Vagina (tissue), 2 donors: ENCODE measurements at places on chromosomes 4 and X. TPM values are rescaled to one million over a fixed set of nuclear protein-coding genes. Genes with fewer than 3 reads are reported as not detected.

KIT gene
- total RNA-seq: 16.7 TPM

GRCh38 chr4:82710197-82710929 is 88.2 kb downstream of the SCD5 start:
- peaks cover 27% of the 10 kb centered on the region for H3K4me1 ChIP-seq
- DNase-seq: no peak
- H3K4me3 ChIP-seq: no peak overlapping the region
- no peaks in the 10 kb centered on the region for H3K27me3 ChIP-seq

GRCh38 chr4:86847571-86847970 is 1.6 kb downstream of the SLC10A6 start:
- no peak for DNase-seq
- peaks cover 41% of the 10 kb centered on the region for H3K4me1 ChIP-seq
- H3K27me3 ChIP-seq: no peaks in the 10 kb centered on the region

NDST3 gene
- total RNA-seq: 0.74 TPM

DNA sequence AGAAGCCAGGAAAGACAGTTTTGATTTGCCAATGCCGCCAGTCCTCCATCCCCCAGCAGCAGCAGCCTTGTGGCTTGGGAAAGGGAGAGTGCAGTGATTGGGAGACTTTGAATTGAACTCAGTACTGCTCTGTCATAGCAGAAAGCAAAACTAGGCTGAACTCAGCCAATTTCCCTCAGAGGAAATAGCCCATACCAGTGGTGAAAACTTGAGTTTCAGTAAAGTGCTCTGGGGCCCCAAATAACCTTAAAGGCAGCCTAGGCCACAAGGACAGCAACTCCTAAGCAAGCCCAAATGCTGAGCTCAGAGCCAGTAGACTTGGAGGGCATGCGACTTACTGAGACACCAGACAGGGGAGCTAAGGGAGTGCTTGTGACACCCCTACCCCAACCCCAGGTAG is 2.0 kb upstream of the PROM1 start:
- DNase-seq: no peak
- H3K4me1 ChIP-seq: peaks cover 22% of the 10 kb centered on the region
- H3K36me3 ChIP-seq: no peaks in the 10 kb centered on the region
- H3K4me3 ChIP-seq: no peak overlapping the region

P2RY10 gene
- total RNA-seq: 0.98 TPM

NUP62CL gene
- 10.6 TPM for total RNA-seq

XAGE2 gene
- not detected for total RNA-seq

TMEM31 gene
- total RNA-seq: not detected

DNA sequence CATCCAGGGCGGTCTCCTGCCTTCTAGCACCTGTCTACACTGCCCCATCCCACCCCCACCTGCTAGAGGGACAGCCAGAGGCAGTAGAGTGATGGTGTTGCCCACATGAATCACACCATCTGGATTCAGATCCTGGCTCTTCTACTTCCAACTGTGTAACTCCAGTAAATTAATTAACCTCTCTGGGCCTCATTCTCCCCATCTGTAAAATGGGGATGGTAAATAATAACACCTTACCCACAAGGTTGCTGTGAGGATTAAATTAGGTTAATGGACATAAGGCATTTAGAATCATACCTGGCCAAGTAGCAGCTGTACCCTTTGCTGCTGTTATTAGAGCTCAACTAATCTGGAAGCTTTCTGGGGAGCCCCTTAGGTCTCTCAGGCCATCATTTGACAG is 149.6 kb upstream of the BCOR start:
- H3K36me3 ChIP-seq: no peaks in the 10 kb centered on the region
- H3K27ac ChIP-seq: no peak overlapping the region
- DNase-seq: no peak
- H3K4me3 ChIP-seq: no peak overlapping the region
- no peaks in the 10 kb centered on the region for H3K27me3 ChIP-seq

- DNase-seq: no peak
- H3K4me1 ChIP-seq: peaks cover 4% of the 10 kb centered on the region
- H3K4me3 ChIP-seq: no peak overlapping the region
- no peaks in the 10 kb centered on the region for H3K36me3 ChIP-seq
Measured at GRCh38 chr4:37602454-37603069, 83.6 kb downstream of the RELL1 start.

GRCh38 chr4:82401600-82401999 is 27.8 kb upstream of the HNRNPD start:
- no peaks in the 10 kb centered on the region for H3K36me3 ChIP-seq
- no peaks in the 10 kb centered on the region for H3K27me3 ChIP-seq
- DNase-seq: no peak
- H3K4me1 ChIP-seq: no peaks in the 10 kb centered on the region

DNA sequence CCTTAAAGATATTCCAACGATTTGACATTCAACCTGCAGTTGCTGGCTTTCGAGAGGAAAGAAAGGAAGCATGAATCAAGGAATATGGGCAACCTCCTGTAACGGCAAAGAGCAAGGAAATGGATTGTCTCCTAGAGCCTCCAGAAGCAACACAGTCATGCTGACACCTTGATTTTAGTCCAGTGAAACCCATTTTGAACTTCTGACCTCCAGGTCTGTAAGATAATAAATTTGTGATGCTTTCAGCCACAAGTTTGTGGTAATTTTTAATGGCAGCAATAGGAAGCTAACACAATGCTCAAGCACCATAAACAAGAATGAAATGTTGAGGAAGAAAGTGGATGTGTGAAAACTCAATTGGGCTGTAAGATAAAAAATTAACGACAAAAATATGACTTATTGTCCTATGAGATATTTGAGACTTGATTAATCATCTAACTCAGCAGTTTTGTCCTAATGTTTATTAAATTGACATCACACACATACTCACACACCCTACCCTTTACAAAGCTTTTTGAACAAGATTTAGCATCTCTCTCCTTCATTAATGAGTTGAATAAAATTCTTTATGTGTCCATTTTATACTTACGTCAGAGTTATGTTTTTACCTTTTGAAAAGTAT is 857.2 kb upstream of the INTU start:
- H3K4me3 ChIP-seq: no peak overlapping the region
- DNase-seq: no peak
- H3K27me3 ChIP-seq: no peaks in the 10 kb centered on the region

CXCL11 gene
- not detected for total RNA-seq
